ENCODE measurements at places on chromosomes 7 and 10.

DNA sequence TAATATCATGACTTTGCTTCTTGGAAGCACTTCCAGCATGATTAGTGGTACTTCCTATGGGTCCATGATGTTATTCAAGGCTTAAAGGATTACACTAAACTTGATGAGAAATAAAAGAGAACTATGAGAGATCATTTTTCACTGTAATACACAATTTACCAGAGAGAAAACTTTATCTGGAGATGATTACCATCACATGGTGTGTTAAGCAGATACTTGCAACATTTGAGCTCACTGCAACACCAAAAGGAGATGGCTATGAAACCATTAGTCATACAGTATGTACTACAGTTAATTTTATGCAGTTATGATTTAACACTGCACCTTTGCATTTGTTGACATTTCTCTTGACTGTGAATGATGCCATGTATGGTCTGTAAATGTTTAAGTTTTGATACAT, 311.3 kb upstream of the AOAH start:
- no peak for ATAC-seq

- no peak for ATAC-seq
Observed at GRCh38 chr10:68598978-68599770, 39.0 kb downstream of the TET1 start.

DNA sequence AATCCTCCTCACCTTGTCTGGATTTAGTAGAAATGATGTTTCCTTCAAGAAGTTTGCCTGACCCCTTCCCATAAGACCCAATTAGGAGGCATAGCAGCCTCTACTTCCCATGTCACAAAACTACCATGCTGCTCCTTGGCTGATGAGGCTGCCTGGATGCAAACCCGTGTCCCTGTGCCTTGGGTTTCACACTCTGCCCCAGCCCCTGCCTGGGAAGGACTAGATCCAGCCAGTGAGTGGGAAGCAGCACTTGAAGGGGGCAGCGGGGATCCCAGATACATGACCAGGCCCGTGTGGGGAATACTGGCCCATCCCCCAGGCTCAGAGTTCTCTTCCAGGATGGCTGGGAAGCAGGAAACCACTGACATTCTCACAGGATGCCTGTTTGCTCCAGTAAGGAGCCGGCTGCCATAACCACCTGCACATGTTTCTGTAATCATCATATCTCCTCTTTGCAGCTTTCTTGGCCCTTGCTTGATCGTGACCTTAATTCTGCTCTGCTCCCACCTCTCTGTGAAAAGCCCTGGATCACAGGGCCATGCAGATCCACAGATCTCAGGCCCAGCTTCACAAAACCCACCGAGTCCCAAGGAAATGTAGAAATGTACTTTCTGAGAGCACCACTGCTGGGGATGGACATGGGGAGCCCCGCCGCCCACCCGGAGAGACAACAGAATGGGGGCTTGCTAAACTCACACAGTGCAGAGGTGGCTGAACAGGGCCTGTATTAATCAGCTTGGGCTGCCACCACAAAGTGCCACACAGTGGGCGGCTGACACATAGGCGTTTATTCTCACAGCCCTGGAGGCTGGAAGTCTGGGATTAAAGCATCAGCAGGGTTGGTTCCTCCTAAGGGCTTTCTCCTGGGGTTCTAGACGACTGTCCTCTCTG, 287.8 kb upstream of the IGFBP3 start:
- no peak for ATAC-seq

DNA sequence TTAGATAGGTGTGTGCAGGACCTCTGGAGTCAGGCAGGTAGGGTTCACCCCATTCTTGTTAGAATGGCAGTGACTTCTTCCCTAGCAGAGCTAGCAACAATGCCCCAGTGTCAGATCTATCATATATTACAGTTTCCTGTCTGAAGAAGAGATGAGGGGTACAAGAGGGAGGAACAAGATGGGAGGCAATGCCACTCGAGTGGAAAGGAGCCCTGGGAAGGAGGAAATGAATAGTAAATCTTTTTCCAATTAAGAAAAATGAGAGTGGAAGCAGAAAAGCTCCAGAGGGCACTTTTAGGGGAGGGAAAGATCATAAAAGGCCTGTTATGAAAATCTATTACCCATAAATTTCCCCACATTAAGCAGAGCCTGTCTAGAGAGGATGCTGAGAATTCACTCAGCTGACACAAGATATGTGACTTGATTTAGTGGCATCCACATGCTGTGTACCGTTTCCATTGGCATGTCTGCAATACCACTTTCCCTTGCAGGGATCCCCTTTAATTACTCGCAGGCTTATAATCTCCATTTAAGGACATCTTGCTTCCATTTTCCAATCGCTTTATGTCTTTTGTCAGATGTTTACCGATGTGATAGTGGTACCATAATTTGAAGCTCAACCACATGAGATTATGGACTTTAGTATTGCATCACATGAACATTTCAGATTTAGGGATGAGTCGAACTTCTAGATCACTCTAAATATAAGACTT, 70.0 kb upstream of the AGBL3 start:
- ATAC-seq: no peak

GRCh38 chr7:30988351-30989005, 24.7 kb downstream of the GHRHR start:
- no peak for ATAC-seq

- no peak for ATAC-seq
Observed at GRCh38 chr10:113609704-113610108, 54.1 kb downstream of the NRAP start.

DNA sequence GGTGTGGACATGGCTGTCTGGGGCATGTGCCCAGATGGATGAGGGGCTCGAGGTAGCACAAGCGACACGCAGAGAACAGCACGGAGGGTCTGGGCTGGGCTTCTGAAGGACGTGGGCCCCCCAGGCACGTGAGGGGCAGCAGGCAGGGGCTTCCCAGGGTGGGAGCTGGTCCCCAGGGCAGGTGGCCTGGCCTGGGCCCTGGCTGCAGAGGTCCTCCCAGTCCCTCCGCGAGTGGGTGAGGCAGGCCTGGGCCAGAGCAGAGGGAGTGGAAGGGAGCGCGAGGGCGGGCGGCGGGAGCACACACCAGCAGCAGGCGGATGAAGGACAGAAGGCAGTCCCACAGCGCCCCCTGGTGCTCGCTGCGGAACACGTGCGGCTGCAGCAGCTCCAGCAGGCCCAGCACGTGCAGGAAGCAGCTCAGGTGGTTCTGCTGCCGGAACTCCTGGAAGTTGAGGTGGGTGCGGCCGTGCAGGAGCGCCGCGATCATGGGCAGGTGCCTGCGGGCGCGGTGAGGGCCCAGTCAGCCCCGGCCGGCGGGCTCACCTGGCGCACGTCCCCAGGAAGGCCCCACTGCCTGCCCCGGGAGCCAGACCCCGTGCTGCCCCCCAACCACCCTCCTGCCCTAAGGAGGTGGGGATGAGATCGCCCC, 14.7 kb upstream of the MICALL2 start:
- peak; percentile 88 for ATAC-seq

DNA sequence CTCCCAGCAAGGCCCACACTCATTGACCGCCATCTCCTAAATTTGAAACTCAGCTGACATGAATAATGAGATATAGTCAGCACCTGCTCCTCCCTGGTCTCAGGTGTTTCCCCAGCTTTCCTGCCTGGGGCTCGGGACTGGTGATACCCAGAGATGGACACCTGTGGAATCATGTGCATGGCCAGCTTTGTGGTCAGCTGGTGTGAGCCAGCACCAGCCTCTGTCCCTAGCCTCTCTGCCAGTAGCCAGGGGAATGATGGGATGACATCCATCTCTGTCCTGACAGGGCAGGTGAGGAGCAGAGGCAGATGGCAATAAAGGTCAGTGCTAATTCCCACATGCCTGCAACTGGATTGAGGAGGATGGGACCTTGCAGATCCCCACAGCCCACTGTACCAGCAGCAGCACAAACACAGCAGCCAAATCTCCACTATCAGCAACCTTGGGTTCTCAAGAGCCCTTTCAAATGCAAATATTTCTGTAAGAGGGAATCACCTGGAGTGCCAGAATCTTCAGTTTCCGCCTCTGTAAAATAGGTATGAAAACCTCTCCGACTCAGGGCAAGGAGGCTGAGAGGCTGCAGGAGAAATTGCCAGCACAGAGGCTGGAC, 329.2 kb upstream of the ZMIZ1 start:
- ATAC-seq: no peak

DNA sequence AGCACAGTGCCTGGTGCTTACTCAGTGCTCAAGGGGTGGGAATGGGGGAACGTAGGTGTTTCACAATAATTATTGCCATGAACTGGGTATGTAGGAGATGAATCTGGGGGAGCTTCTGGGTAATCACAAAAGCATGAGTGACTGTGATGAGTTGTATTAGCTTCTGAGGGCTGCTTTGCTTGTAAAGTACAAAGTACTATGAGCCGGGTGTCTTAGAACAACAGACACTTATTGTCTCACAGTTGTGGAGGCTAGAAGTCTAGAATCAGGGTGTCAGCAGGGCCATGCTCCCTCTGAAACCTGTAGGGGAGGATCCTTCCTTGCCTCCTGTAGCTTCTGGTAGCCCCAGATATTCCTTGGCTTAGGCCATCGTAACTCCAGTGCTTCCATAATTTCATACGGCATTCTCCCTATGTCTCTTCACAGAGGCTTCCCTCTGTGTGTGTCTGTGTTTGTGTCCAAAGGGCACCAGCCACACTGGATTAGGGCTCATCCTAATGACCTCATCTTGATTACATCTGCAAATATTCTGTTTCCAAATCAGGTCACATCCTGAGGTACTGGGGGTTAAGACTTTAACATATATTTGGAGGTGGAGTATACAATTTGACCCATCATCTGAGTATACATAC, 84.8 kb upstream of the AGBL3 start:
- no peak for ATAC-seq

DNA sequence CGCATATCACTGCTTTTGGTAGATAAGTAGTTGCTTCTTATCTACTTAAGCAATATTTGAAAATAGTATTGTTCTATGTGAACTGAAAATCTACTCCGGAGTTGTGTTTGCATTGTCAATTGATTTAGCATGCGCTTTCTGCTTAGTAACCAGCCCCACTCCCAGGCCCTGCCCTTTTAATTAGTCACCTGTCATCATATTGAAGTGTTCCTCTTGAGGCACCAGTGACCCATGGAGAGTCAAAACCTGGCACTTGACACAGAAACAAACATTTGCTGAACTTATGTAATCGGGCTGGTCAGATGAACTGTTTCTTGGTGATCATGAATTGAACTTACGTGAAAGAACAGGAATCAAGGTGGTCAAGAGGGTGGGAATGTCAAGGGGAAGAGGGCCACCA, 27.8 kb upstream of the CDHR3 start:
- no peak for ATAC-seq

GRCh38 chr7:151520419-151521261, 945 bp upstream of the RHEB start:
- no peak for ATAC-seq

DNA sequence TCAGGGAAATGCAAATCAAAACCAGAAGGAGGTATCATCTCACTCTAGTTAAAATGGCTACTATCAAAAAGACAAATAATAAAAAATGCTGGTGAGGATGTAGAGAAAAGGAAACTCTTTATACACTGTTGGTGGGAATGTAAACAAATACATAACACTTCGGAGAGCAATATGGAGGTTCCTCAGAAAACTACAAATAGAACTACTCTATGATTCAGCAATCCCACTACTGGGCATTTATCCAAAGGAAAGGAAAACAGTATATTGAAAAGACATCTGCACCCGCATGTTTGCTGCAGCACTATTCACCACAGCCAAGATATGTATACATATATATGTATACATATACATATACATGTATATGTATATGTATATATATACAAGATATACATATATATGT, 94.2 kb downstream of the C10orf90 start:
- no peak for ATAC-seq

- ATAC-seq: no peak
Observed at GRCh38 chr10:110088367-110089104, 80.8 kb downstream of the ADD3 start.

- no peak for ATAC-seq
Observed at GRCh38 chr10:4151466-4151865, 366.5 kb upstream of the KLF6 start.

DNA sequence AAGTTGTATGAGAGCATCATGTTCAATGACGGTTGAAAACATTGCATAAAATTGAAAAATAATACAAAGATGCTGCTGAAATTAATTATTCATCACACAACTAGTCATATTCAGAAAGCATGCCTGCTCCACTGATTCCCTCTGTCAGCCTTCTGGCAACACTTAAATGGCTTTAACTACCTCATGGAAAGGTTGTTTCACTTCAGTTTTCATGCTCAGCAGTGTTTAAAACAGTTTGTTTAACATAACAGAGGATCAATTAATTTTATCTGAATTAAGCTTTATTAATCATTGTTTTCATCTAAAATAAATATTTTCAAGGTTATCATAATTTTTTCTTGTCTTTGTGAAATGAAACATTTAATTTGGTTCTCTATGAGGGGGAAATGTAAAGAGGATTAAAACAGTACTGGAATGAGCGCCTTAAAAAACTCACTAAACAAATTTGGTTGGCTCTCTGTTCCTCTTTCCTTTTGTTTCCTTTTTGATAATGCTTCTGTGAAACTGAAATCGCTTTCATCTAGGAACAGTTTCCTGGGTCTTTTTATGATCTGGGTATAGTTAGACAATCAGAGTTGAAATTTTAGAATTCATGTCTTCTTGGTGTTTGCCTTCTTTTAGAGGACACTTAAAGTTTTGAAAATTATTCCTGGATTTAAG, 427.4 kb downstream of the SH2D4B start:
- ATAC-seq: no peak

DNA sequence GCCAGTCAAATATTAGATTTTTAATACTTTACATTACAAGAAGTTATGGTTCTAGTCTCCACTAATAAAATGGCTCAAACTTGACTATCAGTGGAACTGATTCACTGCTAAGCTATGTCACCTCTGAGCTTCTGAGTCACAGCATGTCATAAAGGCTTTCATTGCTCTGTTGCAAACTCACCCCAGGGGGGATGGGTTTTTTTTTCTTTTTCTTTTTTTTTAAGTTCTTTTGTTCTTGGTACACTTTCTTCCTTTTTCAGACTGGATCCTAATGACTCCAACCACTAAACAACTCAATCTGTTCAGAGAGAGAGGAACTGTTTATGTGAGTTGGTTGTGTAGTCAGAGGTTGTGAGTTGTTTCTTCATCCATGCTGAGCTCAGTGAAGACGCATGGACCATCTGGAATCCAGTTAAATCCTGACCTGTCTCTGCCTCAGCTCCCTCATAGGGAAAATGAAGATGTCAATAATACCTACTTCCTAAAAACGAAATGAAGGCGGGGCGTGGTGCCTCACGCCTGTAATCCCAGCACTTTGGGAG, 11.0 kb downstream of the MYOF start:
- peak; percentile 90 for ATAC-seq

DNA sequence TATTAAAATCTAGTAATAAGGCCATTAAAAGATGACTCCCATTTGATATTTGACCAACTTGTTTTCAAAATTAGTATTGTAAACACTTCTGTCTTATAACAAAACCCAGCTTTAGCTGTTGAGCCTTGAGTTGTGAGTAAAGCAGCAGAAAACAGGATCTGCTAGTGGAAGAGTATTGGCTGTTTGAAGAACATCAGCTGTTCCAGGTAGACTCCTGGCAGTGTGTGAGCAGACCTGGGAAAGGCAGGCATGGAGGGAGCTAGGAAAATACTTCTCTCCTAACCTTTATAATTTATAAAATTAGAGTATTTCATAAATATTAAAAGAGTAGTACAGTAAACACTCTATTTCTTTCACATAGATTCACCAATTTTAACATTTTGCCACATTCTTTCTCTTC, 29.0 kb downstream of the KAT6B start:
- ATAC-seq: no peak

- ATAC-seq: no peak
Observed at GRCh38 chr7:80249184-80249583, 114.6 kb downstream of the GNAI1 start.
